ENCODE measurements at places on chromosomes 7 and 10.
A peak's percentile ranks its signal among the peaks of the same experiment; 100 is the strongest.

DNA sequence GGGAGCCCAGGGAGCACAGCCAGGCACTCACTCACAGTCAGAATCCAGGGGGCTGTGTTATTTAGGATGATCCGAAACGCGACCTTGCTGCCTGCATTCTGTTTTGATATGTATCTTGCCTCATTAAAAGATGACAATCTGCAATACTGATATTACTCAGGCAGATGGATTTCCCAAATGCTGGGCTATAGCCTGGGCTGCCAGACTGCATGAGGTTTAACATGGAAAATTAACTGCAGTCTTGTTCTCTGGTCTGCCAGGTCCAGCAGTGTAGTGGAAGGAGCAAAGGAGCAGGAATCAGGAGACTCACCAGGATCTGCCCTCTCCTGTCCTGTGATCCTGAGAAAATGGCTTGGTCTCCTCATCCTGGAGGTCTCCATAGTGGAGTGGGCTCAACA, 258.1 kb downstream of the PAXIP1 start:
- DNase-seq, result no peak

- no peak for DNase-seq
Observed at GRCh38 chr7:27151931-27152815, at the start of gene HOXA3. Gene HOXA3, minus strand, starts transcription at chr7:27152583. Its CDS starts 41,943 bp downstream, at chr7:27110640.

DNA sequence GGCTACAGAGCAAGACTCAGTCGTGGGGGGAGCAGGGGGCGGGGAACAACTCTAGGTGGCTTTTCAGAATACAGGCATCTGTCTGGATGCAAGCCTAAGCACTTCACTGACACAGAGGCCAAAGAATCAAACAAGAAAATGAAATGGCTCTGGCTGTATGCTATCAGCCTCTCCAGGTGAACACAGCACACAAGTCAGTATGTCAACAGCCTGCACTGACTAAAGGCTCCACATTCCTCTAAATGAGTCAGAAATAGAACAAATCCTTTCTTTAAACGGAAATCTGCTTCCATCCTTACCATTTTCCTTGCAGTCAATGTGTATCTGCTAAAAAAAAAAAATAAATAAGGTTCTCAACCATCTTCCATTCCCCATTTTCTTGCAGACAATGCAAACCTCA, 88.3 kb downstream of the ARMH3 start:
- no peak for DNase-seq

DNA sequence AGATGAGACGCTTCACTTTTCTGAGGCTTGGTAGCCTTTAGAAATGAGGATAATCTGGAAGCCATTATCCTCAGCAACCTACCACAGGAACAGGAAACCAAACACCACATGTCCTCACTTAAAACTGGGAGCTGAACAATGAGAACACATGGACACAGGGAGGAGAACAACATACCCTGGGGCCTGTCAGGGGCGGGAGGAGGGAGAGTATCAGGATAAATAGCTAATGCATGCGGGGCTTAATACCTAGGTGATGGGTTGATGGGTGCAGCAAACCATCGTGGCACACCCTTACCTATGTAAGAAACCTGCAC, 48.9 kb downstream of the LRGUK start:
- no peak for DNase-seq

- DNase-seq, result no peak
Observed at GRCh38 chr7:46881507-46882127, 700.3 kb downstream of the TNS3 start.

- DNase-seq, result no peak
Observed at GRCh38 chr10:122096705-122097104, 107.7 kb downstream of the TACC2 start.

DNA sequence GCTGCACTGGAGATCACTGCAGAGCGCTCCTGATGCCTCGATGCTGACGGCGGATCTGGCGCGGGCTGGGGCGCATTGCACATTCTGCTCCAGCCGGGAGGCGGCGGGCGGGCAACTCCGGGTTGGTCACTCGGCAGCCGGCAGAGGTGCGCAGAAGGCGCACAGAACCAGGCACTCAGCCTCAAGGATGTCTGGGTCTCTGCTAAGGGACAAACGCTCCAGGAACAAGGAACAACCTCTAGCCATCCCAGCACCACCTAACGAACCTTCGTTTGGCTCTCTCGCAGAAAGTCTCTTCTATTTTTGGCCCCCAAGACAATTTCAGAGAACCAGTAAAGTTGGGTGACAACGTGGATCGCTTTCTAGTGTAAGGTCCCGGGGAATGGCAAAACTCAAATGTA, 254.6 kb downstream of the OTUD1 start:
- DNase-seq, result peak; percentile 53

DNA sequence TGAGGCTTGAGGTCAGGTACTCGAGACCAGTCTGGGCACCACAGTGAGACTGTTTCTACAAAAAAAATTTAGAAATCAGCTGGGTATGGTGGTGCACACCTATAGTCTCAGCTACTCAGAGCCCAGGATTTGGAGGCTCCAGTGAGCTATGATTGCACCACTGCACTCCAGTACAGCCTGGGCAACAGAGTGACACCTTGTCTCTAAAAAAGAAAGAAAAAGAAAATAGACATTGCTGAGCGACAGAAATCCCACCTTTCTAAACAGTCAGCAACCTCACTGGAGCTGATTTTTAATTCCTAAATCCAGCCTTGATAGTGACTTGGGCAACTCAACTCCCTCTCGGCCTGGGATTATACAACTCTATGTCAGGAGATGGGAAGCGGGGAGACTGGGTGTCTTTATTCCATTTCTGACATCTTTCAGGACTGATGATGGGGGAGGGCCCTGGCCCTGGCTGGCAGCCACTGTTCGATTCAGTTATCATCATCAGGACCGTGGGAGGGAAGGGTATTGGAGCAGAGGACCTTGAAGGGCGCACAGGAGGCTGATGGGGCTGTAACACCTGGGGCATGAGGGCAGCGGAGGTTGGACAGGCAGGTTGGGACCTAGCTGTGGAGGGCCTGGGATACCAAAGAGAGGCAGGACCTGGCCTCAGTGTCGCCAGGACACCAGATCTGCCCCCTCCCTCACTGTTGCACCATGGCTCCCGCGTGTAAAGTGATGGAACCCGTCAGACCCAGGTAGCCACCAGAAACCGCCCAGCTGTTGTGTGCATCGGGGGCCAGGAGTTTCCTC, 14.7 kb downstream of the HSPB1 start:
- no peak for DNase-seq

GRCh38 chr10:68086011-68086410, 10.9 kb upstream of the HERC4 start:
- DNase-seq, result no peak

Measured in activated CD4-positive, alpha-beta T cell treated with anti-CD3 and anti-CD28 coated beads for 36 hours (primary cell).